ENCODE measurements at places on chromosomes 1 and 21.
A peak's percentile ranks its signal among the peaks of the same experiment; 100 is the strongest.

GRCh38 chr1:231094421-231094820 lies 54.4 kb upstream of the FAM89A start:
- DNase-seq: no peak

DNA sequence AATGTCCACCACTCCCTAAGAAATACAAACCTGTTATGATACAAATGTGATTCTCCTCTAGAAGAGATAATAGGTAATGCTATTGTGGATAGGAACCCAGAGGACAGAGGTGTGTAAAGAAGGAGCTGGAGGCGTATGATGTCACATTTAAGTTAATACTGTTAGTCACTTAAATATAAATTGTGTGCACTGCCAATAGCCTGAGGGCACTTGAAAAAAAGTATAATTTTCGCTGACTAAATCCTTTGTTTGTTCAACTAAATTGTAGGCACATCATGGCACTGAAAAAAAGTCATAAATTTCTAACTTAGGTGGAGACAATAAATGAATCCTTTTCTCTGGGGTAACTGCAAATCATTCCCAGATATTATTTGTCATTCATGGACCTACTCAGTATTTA lies 4.4 kb downstream of the RCSD1 start:
- DNase-seq: no peak

GRCh38 chr1:45762291-45762690 lies 11.8 kb upstream of the IPP start:
- DNase-seq: no peak

- no peak for DNase-seq
Measured at GRCh38 chr1:168050307-168050706, 86.4 kb downstream of the GPR161 start.

DNA sequence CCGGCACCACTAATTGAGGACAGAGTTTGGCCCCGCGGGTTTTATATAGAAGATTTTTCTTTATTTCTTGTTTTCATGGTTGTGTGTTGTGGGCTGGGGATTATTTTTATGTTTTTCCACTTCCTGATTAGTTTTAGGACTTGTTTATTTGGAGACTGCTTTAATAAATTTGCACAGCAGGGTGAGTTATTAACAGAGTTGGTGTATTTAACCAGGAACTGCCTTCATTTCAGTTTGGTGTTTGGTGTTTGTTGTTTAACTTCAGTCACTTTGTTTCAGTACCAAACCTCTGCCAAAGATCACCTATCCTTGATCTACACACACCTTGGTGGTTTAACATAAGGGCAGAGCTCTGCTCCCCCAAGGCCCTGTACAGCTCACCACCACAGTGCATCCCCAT lies 103.5 kb upstream of the LMO4 start:
- DNase-seq: no peak

DNA sequence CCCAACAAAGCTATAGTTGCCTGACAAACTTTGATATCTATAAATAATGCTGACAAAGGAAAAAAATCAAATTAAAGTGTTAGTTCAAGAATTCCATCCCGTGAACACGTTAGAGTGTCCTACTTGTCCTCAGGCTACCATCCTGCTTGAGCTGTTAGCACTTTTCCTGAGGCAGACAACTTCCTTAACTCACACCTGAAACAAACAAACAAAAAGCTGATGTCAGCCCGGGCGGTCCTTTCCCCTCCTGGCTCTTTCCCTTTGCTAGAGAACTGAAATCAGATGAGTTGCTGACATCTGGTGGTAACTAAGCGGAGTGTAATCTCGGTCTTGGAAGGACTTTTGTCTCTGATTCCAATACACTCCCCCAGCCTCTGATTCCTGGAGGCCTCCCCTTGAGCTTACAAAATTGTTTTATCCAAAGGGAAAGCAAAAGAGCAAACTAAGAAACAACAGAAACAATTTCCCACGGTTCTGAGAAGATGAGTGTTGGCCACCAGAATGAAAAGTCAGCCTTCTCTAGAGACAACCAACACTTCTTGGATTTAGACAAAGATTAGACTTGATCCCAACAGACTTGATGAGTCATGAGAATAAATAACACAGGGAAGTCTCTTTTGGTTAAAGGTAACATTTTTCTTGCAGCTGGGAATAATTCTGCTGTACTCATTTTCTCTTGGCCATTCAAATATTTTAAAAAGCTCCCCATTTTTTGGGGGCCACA lies 135.4 kb downstream of the PROX1 start:
- peak; percentile 80 for DNase-seq

GRCh38 chr1:160651433-160652064 lies 4.7 kb upstream of the SLAMF1 start:
- DNase-seq: no peak

DNA sequence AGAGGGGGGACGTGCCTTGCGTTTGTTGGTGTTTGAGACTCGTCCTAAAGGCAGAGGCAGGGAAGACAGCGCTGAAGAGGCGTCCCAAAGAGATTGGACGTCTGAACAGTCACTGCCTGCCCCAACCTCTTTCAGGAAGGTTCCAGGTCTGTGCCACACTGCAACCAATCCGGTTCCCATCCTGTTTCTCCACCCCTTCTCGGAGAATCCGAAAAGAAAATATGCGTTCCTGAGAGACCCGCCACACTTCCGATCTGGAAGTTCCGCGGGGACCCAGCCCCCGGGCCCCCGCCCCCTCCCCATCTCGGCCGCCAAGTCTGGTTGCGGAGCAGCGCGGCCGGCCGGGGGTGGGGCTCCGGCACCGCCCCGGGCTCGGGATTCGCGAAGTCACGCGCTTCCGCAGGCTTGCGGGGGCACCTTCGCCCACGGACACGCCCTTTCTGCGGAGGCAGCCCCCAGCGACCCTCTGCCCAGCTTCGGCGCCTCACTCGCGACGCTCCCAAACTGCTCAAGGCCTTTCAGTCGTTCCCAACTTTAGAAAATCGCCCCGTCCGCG lies 124.5 kb upstream of the DPYD start:
- peak; percentile 77 for DNase-seq

GRCh38 chr21:30336596-30336995 lies 898 bp downstream of the KRTAP27-1 start:
- no peak for DNase-seq

DNA sequence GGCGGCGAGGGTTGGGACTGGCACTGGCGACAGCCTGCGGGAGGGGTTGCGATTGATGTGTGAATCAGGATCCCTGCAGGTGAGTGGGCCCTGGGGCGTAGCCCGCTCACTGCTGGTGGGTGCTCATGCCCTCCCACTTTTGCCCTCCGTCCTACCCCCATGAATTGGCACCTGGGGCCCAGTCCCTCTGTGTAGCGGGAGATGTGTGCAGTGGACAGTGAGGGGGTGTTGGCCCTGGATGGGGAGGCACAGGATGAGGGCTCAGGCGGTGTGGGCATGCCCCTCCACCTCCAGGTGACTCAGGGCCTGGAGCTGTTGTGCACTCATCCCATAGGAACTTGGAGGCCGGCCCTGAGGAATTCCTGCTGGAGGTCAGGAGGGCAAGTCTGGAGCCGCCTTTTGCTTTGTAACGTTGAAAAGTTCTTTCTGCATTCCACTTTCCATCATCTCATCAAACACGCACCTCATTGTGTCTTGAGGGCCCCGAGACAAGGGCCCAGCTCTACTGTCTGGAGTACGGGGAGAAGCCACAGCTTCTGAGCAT lies 3.0 kb downstream of the PEAR1 start:
- DNase-seq: no peak

GRCh38 chr21:14863745-14864210 lies 201.0 kb downstream of the NRIP1 start:
- no peak for DNase-seq

DNA sequence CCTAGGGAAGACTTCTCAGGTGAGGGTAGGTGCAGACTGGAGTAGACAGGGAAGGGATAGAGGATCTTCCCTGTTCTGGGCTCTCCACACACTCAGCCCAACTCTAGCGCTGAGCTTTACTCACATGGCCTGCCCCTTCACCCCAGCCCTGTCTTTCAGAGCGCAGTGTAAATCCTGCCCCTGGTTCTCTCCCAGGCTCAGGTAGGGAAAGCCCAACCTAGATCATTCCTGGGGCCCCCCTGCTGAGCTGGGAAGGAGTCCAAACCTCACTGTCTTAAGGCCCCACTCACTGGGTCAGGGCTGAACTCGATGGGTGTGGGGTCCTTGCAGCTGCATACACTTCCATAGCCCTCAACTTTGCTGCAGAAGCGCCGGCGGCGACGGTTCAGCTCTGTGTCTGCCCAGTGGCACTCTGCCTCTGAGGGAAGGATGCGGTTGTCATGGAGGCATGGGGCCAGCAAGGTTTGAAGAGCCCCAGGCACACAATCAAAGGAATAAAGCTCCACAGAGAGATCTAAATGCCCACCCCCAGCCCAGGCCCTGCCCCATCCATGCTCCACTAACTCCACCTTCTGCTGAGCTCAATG lies 4.2 kb downstream of the POMGNT1 start:
- DNase-seq: no peak

GRCh38 chr1:61477301-61477700 lies 247.6 kb downstream of the TM2D1 start:
- no peak for DNase-seq

GRCh38 chr1:151347523-151348246 lies 633 bp upstream of the RFX5 start:
- DNase-seq: no peak

- no peak for DNase-seq
Measured at GRCh38 chr1:17826165-17826488, 71.0 kb downstream of the ACTL8 start.

- no peak for DNase-seq
Measured at GRCh38 chr1:183328371-183328770, 89.8 kb downstream of the NMNAT2 start.

GRCh38 chr1:153578936-153579335 lies 13.3 kb upstream of the S100A2 start:
- DNase-seq: no peak

DNA sequence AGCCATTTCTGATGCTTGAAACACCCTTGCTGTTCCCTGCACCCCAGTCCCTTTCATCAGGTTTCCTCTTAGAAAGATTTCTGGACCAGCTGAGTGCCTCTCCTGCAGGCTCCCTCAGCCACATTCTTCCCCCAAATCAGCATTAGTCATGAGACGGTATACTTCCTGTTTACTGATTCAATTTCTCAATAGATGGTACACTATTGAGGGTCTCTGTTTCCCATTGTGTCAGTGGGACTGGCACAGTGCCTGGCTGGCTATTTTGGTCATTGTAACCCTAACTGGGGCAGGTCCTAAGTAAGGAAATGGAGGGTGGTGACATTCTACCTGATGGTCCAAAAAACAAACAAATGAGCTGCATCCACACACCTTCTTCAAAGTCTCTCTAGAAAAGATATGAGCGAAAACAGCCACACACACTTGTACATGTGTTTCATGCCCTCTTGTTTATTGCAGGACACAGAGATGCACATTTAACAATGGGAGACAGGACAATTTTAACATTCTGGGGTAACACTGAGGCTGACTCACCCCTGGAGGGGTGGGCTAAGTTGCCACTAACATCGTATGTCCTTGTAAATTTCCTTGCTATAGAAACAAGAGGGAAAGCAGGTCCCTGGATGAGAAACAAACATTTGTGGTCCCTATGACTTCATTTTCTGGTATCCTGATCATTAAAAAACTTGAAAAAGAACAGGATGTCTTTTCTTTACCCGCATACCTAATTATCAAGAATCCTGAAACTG lies 77.5 kb downstream of the RRAGC start:
- no peak for DNase-seq

- DNase-seq: no peak
Measured at GRCh38 chr1:211918843-211919414, 88.4 kb upstream of the LPGAT1 start.

GRCh38 chr1:154974102-154974807 lies at the start of gene CKS1B:
CKS1B (plus strand) TSS chr1:154974681; CDS start chr1:154974746, 65 bp downstream.
- peak; percentile 92 for DNase-seq

DNA sequence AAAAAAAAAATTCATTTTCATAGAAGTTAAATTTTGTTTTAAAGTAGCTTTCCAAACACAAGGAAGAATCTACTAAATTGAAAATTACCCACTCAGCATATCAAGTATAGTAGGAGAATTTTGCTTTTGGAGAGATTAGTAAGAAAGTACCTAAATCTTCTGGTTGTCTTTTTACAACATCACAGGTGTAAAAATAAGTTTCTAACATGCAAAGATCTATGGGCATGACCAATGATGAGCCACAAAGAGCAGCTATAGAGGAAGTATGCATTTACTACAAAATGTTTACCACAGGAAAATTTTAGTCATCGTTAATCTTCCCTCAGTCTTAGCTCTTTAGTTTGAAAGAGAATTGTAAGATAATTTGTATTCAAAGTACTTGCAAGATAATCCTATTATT lies 28.1 kb downstream of the ANGPTL3 start:
- DNase-seq: no peak

GRCh38 chr1:211375146-211375818 lies 48.6 kb downstream of the TRAF5 start:
- DNase-seq: no peak

- DNase-seq: no peak
Measured at GRCh38 chr1:8525216-8525557, 207.3 kb downstream of the SLC45A1 start.

GRCh38 chr1:233354983-233355382 lies 27.5 kb downstream of the MAP3K21 start:
- DNase-seq: no peak

DNA sequence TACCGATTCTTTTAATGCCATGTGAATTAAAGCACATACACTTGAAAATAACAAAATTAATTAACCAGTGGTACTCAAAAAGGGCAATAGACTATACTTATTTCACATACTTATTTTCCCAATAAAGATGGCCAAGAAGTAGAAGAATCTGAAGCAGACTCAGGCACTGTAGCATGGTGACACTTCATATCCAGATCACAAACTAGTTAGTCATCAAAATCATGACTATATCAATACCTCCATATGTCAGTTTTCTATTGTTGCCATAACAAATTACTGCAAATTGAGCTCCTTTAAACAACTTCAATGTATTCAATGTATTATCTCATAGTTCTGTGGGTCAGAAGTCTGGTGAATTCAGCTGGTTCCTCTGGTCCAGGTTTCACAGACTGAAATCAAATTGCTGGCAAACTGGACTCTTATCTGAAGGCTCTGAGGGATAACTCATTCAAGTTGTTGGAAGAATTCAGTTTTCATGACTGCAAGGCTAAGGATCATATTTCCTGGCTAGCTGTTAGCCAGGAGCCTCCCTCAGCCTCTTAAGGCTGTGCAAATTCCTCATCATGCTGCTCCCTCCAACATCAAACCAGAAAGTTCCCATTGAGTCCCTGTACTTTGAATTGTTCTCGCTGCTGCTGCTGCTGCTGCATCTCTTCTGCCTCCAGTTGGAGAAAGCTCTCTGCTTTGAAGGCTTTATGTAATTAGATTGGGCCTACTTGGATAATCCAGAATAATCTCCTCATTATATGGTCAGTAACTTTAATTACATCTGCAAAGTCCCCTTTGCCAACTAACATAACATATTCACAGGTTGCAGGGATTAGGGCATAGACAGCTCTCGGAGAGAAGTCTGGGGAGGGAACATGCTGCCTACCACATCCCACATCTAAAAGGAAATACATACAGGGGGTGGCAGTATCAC lies 91.5 kb downstream of the MRPL39 start:
- no peak for DNase-seq

DNA sequence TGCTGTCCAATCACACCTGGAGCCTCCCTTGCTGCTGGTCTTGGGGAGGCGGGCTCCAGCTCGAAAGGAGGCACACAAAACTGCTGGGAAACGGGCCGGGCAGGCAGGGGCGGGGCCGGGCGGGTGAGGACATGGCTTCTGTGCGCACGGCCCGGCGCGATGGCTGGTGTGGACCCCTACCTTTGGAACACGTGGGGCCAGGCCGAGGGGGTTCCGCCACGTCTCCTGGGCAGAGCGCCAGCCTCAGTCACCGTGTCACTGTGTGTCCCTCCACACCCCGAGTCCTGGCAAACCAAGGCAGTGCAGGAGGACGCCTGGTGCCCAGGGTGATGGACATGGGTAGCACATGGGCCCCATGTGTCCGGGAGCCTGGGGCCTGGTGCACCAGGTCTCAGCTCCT lies 42.0 kb upstream of the ADARB1 start:
- DNase-seq: no peak

GRCh38 chr21:35282944-35283343 lies 233.8 kb upstream of the RUNX1 start:
- no peak for DNase-seq
